ENCODE measurements at places on chromosomes 11 and 22.

DNA sequence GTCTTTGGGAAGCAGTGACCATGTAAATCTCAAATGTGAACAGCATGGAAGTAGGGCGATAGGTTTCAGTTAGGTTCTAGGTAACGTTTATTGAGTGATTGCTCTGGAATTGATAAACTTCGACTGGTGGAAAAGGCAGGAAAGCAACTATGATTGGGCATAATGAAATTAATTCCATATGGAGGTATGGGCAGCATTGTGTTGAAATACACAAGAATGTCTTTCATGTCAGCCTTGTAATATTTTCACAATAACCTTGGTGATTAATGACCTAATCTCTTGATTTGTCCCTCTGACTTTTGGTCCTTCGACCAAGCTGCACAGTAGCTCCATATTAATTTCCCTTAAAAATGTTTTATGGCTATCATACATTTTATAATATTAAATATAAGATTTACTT lies 2.8 kb downstream of the CEP57 start:
- no peak for DNase-seq

DNA sequence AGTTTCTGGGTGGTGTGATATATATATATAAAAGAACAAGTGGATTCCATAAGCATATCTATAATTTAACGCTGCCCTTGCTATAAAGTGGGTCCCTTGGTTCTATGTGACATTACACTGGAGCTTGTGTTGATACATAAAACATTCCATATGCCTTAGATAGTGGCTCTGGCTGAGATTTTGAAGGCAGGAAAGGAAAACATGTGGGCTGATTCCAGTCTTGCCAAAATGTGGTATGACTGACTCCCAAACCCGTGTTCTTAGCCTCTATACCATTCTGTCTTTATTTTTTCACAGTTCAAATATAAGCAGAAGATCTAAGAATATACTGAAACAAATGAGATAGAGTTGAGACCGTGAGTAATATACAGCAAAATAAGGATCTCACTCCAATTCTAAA lies 522.8 kb upstream of the LRRC4C start:
- DNase-seq, result no peak

DNA sequence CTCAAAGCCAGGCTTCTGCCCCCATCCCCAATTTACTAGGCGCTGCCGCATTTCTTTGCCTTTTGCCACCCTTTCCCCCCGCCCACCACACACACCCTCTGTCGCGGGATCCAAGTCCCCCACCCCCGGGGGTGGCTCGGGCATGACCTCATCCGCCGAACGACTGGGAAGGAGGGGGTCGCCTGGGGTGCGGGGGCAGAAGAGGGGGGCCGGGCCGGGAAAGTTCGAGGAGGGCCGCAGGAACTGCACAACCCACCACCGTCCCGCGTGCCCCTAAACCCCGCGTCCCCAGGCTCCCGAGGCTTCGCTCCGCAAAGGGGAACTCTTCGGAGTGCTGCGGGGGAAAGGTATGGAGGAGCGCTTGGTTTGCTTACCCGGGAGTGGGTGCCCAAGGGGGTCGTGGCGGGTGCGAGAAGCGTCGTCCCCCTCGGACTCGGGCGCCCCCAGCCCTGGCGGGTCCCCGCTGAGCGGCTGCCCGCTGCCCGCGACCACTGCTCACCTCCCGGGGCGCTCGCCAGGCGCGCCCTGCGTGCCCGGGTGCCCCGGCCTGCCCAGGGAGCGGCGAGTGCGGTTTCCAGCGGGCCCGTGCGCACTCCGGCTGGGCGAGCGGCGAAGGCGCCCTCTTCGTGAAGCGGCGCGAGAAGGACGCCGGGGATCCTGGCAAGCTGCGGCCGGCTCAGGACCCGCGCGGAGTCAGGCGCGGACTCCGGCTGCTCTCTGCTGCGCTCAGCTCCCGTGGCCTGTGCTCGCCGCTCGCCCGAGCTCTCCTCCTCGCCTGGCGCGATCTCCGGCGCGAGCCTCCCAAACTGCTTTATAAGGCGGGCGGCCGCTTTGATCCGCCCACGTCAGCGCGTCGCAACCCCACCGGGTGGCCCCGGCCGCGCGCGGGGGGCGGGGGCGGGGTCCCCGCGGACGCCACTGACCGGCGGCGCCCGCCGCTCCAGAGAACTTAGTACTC lies 4.0 kb upstream of the WNT11 start:
- no peak for DNase-seq

DNA sequence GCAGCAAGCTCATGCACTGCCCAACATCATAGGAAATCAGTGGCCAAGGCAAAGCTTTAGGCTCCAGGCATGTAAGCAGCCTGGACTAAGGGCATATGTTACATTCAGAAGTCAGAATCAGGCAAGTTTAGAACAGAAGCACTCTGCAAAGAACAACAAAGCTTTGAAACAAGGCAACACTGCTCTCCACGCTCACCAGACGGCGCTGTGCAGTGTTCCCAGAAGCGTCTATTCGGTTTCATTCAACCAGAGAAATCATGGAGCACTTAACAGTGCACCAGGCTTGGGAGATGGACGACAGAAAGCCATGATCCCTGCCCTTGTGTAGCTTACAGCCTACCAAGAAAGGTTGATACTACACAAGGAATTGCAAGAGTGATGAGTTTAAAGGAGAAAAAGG lies 555.8 kb downstream of the BUD13 start:
- no peak for DNase-seq

DNA sequence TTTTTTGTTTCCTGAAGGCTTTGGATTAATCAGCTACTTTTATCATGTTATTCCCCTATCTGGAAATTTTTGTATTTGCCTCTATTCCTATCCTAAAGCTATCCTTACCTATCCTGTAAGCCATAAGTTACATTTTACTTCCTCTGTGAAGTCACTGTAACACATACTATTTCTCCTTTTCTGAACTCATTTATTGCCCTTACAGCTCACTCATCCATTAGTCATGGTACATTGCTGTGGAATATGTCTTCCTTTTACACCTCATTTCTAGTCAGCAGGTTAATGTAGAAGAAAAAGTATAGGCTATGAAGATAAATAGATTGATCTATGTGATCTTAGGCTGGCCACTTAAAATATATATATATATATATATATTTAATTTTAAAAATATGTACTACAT lies 28.0 kb downstream of the SWAP70 start:
- no peak for DNase-seq

DNA sequence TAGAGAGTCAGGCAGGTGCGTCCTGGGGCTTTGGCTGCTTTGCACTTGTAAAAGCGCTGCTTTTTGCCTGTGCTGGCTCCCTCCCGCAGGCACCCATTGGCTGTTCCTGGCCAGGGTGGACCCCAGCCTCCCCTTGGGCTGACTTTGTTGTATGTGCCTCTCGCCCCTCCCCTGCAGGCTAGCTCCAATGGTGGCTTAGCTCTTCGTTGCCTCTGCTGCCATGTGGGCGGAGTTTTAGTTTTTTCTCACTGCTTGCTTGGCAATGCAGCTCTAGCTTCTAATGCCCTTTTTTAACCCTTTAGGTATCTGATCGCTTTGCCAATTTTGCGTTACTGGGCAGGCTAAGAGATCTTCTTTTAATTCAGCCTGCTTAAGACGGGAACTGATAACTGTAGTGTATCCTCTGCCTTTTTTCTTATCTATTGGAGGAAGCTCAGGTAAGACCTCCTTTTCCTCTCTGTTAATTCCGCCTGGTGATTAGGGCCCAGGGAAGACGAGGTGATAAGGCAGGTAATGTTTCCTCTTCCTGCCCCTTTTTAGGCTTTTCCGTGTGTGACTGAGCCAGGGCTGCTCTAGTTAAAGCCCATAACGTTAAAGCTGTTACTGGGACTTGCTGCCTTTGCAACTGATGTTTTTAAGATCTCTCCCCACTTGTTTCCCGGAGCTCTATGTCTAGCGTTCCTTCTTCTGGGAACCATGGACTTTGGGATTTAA lies 11.7 kb upstream of the GLYATL1 start:
- DNase-seq, result no peak

DNA sequence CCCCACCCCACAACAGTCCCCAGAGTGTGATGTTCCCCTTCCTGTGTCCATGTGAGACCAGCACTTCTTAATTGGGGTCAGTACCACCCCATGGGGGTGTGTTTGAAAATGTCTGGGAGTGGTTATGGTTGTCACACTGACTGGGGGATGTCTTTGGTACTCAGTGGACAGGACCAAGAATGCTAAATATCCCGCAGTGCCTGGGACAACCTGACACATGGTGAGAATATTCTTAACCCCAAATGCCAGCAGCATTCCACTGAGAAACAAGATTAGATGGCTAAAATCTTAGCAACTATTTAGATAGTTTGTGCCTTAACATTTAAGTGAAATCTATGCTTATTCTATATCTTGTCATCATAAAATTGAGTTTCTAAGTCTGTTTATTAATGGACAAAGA lies 177.5 kb upstream of the ZBED5 start:
- no peak for DNase-seq

DNA sequence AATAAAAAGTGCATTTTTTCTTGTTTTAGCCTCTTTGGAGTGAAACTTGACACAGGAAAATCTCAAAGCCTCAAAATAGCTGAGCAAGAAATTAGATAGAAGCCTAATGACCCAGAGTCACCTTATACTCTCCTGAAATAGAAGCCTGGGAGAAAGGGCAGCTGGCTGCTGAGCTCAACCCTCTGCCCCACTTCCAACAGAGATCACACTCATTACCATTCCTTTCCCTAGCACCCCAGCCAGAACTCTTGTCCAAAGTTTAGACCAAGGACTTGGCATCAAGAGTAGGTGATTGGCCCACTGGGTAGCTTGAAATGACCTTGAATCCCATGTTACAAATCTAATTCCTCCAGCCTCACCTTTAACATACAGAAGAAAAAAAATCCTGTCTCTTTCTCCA lies 62.7 kb upstream of the AMOTL1 start:
- no peak for DNase-seq

DNA sequence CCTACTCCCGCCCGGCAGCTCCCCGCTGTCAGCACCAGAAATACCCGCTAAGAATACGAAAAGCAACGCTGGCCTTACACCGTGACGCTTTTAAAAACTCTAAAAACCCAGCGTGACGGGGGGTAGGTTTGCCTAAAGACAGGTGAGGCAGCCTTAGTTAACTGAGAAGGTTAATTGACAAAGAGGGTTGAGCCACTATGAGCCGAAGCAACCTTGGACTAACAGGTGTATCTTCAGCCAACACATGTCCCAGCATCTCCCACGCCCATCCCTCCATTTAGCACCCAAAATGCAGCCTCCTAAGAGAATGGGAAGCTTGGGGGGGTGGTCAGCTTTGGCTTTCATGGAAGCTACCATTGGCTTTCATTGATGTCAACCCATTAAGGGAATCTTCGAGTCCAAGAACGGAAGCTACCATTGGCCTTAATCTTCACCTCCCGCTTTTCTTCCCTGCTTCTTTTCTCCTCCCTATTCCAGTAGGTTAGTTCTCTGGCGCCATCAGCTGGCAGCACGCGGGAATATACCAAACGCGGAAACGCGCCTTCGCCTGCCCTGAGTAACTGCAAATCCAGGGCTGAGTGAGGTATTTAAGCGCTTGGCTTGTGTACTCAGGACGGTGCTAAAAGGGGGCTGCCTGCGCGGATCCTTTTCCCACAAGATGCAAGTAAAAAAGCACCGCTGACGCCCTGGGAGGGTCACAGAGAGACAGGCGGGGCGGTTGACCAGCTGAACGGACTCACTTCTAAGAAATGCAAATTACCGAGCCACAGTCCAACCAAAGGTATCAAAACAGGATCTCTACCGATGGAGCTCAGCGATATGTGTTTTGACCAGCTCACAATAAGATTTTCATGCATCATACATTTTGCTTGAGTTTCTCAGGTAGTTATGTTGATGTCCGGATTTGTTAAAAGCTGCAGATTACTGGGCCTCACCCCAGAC lies 38.5 kb upstream of the GLYATL1 start:
- DNase-seq, result no peak

- DNase-seq, result no peak
These were observed 16.5 kb downstream of the CCND1 start for GRCh38 chr11:69657456-69657910.

- DNase-seq, result no peak
These were observed 23.1 kb downstream of the NCAPD3 start for GRCh38 chr11:134200688-134201087.

DNA sequence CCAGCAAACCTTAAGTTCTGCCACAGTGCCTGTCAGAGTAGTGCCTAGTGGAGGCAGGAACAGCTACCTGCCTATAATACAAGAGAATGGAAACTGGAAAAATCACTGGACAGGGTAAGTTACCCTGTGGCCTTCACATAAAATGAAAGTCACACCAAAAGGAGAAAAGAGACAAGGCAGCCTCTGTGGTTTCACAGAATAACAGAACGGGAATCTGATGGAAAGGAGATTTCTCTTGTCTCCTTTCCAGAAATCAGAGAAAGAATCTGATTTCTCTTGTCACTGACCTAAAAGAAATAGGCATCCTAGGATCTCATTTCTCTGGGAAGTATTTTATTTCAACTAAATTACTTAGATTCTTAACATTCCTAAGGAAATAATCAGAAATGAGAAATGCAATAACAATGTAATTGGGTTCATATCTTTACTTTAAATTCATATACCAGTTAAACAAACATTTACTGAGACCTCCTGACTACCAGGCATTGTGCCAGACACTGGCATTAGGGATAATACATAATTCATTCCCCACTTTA lies 41.6 kb downstream of the PRCP start:
- DNase-seq, result no peak

DNA sequence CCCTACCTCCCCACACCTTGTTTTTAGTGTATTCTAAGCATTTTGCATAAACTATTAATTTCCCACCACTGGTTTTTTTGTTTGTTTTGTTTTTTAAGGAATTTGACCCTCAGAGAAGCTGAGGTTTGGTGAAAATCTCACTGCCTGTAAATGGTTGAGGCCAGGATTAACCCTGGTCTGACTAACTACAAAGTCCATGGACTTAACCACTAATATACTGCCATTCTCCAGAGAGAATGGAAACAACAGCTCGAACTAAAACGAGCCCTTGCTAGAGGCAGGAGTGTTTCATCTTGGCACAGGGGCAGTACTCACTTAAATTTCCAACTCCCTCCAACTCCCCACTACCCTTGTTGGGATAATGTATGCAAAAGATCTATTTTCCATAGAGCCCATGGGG lies 3.0 kb downstream of the CTNND1 start:
- no peak for DNase-seq

DNA sequence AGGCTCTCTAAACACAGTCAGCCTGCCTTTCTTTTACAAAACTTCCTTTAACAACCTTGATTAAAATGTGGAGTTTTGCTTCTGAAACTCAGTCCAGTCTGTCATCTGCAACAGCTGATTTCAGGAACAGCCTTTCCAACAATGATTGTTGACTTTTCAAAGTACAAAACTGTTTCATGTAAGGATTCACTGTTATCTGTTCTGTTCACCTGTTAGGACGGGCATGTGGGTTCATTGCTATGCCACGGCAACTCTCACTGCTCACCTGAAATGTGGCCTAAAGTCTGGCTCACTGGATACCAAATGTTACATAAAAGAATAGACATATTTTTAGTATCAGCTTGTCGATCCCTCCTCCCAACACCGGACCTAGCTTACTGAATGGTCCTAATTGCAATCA lies 242.8 kb downstream of the LUZP2 start:
- DNase-seq, result no peak

GRCh38 chr11:69005631-69006368 lies 7.2 kb downstream of the MRGPRF start:
- DNase-seq, result no peak

GRCh38 chr11:80388130-80388529 lies 947.3 kb upstream of the TENM4 start:
- DNase-seq, result no peak

- DNase-seq, result no peak
These were observed 66.2 kb upstream of the CCND1 start for GRCh38 chr11:69574608-69575255.

- no peak for DNase-seq
These were observed 4.7 kb downstream of the GNAZ start for GRCh38 chr22:23075050-23075449.

GRCh38 chr11:105296806-105297205 lies 157.2 kb upstream of the CARD18 start:
- DNase-seq, result no peak

- DNase-seq, result no peak
These were observed 45.0 kb downstream of the FBLN1 start for GRCh38 chr22:45547731-45548130.
